CD4-positive, alpha-beta T cell (primary cell): ENCODE measurements at places on chromosomes 11 and 22. TPM values are rescaled to one million over a fixed set of nuclear protein-coding genes. Genes with fewer than 3 reads are reported as not detected.

GRCh38 chr22:25143156-25144076 lies 56.2 kb upstream of the CRYBB3 start:
- H3K27me3 ChIP-seq = no peaks in the 10 kb centered on the region
- no peaks in the 10 kb centered on the region for H3K36me3 ChIP-seq
- no peak overlapping the region for H3K4me3 ChIP-seq
- DNase-seq = no peak
- no peaks in the 10 kb centered on the region for H3K4me1 ChIP-seq

GRCh38 chr22:43277987-43278601 lies 65.1 kb downstream of the SCUBE1 start:
- H3K4me3 ChIP-seq = no peak overlapping the region
- peaks cover 4% of the 10 kb centered on the region for H3K4me1 ChIP-seq
- DNase-seq = no peak
- no peaks in the 10 kb centered on the region for H3K36me3 ChIP-seq
- no peak overlapping the region for H3K27ac ChIP-seq
- no peaks in the 10 kb centered on the region for H3K27me3 ChIP-seq

DNA sequence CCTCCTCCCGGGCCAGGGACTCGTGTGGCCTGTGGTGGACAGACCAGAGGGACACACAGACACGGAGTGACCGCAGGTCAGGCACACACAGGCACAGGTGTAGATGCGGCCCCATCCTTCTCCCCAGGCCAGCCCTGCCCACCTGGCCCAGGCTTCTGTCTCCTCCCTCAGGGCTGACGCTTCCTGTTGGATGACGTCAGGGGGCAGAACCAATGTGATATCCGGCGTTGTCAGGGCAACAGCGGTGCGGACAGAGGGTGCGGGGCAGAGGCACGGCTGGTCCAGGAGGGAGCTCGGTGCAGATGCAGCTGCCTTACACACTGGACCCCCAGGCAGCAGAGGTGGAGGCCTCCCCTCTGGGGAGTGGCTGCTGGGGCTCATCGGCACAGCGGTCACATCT lies 2.9 kb upstream of the TUBGCP6 start:
- H3K36me3 ChIP-seq = peaks cover 29% of the 10 kb centered on the region
- no peak overlapping the region for H3K4me3 ChIP-seq
- no peaks in the 10 kb centered on the region for H3K27me3 ChIP-seq
- peaks cover 85% of the 10 kb centered on the region for H3K4me1 ChIP-seq

DNA sequence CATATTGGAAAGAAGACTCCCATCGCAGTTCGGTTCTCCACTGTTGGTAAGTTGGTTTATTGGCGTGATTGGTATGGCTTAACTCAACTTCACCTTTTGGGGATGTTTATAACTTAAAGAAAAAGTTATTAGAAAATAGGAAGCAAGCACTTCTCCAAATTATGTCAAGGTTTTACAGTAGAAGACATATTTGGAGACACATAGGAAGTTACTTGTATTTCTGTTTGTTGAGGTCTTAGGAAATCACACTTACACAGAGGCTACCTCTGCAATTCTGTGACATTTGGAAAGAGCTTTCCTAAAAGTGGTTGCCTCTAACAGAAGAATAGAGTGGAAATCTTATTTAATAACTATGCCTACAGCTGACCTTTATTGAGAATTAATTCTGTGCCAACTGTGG lies 12.3 kb downstream of the CAT start:
- H3K36me3 ChIP-seq = peaks cover 60% of the 10 kb centered on the region
- H3K4me1 ChIP-seq = peaks cover 12% of the 10 kb centered on the region
- DNase-seq = no peak
- no peak overlapping the region for H3K27ac ChIP-seq
- H3K4me3 ChIP-seq = no peak overlapping the region
- no peaks in the 10 kb centered on the region for H3K27me3 ChIP-seq

The CHADL gene
- total RNA-seq = 1.7 TPM
